Stimulated activated CD8-positive, alpha-beta memory T cell treated with anti-CD3 and anti-CD28 coated beads, Interleukin-15, amount 100 ng/mL, for 1 hour (primary cell): ENCODE measurements at places on chromosomes 7 and 10.

DNA sequence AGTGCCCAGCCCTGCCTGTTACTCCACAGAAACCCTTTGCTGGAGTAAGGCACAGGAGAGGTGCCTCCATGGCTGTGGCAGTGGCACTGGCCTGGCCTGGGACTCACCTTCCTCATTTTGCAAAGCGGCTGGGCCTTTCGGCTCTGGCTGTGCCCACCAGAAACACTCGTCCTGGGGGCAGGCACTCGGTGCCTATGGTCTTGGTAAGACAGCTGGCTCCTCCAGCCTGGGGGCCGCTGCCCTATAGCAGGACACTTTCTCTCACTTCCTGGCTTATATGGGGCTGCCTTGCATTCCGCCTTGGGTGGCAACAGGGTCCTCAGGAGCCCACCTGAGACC lies 13.2 kb downstream of the ZMIZ1 start:
- no peak for DNase-seq

GRCh38 chr7:43516581-43517342 lies 66.1 kb upstream of the STK17A start:
- no peak for DNase-seq

GRCh38 chr7:69597278-69598076 lies 798 bp upstream of the AUTS2 start:
- no peak for DNase-seq

DNA sequence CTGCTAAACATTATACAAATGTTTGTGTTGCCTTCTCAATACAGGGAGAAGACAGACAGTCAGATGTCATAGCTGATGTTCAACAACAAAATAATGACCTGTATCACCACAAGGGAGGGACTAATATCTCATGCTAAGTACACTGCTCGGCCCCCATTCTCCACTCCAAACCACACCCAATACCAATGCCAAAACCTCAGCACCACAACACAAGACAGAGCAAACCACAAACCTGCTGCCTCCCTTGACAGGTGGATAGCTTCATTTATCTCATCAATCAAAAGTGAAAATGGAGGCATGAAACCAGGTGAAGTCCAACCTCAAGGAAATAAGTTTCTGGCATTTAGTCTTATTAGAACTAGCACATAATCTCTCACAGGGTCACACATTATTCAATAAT lies 109.5 kb downstream of the PARD3 start:
- DNase-seq: no peak

GRCh38 chr7:129308047-129308446 lies 83.2 kb downstream of the AHCYL2 start:
- DNase-seq: no peak

- no peak for DNase-seq
Observed at GRCh38 chr10:22253580-22253882, 35.7 kb upstream of the EBLN1 start.

DNA sequence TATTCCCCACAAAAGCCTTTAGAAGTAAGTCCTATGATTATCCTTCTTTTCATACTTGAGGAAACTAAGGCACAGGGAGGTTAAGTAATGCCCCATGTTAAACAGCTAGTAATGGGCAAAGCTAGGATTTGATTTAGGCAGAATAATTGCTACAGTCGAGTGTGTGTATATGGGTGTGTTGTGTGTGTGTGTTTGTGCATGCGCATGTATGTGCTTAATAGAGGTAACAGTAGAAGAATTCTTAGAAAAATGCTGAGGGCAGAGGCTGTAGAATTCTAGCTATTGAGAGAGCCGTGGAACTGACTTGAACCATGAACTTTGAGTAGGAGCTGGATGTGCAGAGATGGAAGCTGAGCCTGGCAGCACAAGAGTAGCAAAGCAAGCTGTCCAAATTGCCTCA lies 131.3 kb upstream of the WNT16 start:
- DNase-seq: no peak

DNA sequence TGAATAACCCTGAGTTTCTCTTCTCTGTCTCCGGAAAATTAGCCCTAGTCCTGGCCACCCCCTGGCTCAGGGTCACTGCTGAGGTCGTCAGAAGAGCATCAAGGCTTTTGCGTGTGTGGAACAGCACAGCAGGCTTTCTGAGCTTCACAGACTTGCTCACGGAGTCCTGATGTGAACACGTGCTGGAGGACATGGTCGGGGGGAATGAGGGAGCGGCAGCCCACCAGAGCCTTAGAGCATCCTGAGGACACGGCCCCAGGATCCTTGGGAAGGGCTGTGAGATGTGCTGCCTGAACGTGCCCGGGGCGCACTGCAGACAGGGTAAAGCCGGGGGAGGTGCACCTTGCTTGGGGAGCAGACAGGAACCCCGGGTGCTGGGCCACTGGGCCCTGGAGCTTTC lies 28.8 kb downstream of the TMEM120A start:
- DNase-seq: no peak

DNA sequence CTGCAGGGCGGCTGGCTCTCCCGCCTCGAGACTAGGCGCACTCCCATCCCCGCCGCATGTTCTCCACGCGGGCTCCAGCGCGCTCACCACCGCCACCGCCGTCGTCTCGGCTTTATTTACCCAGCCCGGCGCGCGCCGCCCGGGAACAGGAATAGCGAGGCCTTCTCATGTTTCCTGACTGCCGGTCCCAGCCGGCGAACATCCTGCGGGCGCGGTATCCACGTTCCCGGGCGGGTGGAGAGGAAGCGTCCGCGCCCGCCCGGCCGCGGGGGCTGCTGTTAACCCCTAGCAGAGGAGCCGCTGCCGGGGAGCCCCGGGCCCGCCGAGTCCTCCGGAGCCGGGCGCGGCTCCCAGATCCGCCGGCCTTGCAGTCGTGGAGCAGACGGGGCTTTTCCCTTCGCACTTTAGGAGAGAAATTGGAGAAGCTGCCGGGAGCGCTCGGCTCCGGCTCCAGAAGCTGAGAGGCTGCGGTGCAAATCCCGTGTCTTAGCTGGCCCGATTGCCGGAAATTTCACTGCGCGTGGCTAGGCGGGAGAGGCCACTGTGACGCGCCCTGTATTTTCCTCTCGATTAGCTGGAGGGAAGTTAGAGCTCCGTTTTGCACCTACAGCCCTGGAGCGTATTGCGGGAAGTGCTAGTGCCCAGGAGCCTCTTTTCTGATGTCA lies at the start of gene MKX:
TSS of gene MKX (minus strand) at position 88 of the 665 bp plus-strand sequence. CDS start 2,404 bp downstream, outside the sequence.
- DNase-seq: no peak

DNA sequence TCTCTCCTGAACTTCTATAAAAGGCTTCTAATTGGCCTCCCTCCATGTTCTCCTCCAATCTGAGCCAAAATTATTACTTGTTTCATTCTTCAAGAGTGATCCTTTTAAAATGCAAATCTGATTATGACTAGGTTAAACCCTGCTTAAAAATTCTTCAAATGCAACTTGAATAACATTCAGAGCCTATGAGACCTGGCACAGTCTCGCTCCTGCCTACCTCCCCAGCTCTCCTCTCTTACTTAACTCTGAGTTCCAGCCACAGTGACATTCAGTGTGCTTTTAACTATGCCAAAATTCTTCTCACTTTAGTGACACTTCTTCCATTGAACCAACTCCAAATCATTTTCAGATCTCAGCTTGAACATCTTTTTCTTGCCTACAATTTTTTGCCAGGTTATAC lies 68.8 kb downstream of the TMEM168 start:
- DNase-seq: no peak

- DNase-seq: no peak
Observed at GRCh38 chr7:139004321-139005090, 23.3 kb upstream of the KIAA1549 start.

GRCh38 chr7:51242007-51242691 lies 74.5 kb downstream of the COBL start:
- no peak for DNase-seq

DNA sequence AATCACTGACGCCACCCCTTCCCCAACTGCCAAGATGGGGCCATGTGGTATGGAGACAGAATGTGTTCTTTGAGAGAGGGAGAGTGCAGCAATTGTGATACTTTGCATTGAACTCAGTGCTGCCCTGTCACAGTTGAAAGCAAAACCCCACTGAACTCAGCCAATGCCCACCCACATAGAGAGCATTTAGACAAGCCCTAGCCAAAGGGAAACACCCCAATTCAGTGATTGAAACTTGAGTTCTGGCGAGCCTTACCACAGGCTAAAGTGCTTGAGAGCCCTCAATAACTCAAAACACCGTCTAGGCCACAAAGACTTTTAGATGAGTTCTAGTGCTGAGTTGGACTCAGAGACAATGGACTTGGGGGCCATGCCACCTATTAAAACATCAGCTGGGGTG lies 751.9 kb upstream of the POT1 start:
- no peak for DNase-seq

- no peak for DNase-seq
Observed at GRCh38 chr7:142088022-142088714, 23.4 kb upstream of the MGAM2 start.

GRCh38 chr7:95691464-95691863 lies 80.9 kb upstream of the DYNC1I1 start:
- DNase-seq: no peak

DNA sequence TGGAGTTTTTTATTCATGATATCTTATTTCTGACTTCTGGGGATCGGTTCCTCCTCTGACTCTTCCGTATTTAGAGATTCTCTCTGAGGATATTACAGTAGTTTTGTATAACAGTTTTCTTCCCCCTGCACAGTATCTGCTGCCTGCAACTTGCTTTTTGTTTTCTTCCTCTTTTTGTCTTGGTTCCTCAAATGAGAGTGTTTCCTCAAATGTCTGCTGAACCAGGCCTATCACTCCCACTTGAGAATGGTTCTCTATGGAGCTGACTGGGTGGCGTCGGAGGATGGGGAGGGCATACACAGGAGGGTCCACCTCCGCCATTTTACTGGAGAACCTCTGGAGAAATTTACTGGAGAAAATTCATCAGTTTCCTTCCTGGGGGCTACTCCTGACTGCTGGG lies 27.7 kb downstream of the ARHGAP22 start:
- DNase-seq: no peak

DNA sequence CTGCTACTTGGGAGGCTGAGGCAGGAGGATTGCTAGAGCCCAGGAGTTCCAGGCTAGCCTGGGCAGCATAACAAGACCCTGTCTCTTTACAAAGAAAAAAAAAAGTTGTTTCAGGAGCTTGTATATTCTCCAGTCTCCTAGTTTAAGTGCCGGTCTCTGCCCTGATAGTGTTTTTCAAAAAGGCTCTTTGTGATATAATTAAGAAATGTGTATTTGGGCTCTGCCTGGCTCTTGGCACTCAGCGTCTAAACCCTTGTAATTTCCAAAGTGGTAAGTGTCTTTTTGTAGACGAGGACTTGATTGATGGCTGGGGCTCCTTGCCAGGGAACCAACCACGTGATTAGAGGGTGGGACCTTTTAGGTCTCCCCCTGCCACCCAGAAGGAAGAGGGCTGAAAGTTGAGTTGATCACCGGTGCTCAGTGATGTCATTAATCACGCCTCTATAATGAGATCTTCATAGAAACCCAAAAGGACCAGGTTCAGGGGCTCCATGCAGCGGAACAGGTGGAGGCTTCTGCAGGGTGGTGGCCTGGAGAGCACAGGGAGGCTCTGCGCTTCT lies 4.4 kb downstream of the EIF3B start:
- DNase-seq: no peak

- no peak for DNase-seq
Observed at GRCh38 chr10:69968830-69969229, 83.8 kb upstream of the MACROH2A2 start.

DNA sequence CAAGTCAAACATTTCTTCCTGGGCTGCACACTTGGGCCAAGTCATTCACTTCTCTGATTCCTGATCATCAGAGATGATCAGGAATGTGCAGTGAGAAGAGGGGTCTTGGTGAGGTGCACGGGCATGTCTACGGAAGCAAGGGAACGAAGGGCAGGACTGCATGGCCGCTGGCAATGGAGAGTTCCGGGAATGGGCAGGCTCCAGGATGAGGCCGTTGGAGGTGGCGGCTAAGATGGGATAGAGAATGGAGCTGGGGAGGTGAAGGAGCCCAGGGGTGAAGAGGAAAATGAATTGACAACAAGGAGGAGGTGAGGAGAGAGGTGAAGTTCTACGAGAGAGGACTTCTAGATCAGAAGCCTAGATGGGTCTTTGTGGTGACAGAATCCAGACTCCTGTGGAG lies 260.0 kb downstream of the GRID1 start:
- no peak for DNase-seq

GRCh38 chr10:44854693-44855350 lies 56.3 kb upstream of the TMEM72 start:
- no peak for DNase-seq

DNA sequence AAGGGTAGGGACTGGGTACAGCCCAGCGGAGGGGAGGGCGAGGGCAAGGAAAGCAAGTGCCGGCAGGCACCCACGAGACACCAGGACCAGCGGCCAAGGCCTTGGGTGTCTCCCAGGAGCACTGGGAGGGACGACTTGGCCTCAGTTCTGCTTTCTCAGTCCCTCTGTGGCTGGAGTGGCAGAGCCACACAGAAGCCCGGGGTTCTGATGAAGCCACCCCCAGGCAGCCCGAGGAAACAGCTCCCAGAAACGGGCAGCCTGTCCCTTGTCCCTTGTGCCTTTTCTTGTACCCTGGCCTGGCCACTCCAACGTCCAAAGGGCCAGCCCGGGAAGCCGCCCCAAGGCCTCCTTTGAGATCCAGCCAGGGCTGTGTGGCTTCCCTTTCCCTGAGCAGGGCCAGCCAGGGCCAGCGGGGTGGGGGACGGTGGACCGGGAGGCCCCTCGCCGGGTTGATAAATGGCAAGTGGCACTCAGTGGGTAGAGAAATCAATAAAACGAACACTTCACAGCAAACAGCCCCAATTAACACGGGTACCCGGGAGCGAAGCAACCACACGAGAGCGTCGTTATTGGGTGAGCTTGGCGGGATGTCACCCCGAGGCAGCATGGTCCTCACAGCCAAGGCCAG lies 69.8 kb upstream of the GNA12 start:
- DNase-seq: no peak

DNA sequence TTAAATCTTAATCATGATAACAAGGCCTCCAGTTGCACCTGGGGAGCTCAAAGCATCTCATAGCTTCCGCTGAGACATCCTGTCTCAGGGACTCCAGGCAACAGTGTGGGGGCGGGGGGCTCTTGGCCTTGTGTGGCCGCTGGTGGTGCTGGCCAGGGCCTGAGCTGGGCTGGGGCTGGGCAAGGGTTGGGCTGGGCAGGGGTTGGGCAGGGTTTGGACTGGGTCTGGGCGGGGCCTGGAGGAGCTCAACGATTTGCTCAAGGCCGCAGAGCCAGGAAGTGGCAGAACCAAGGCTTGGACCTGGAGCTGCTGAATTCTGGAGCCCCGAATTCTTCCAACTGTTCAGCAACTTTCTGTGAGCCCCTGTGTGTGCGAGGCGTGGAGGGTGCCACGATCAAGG lies 37.9 kb upstream of the PSMG3 start:
- no peak for DNase-seq

GRCh38 chr10:29576681-29577080 lies 58.1 kb downstream of the SVIL start:
- no peak for DNase-seq

GRCh38 chr10:51397244-51397643 lies 302.2 kb downstream of the CSTF2T start:
- no peak for DNase-seq

GRCh38 chr7:88928276-88928675 lies 132.7 kb upstream of the TEX47 start:
- DNase-seq: no peak

- DNase-seq: no peak
Observed at GRCh38 chr10:6089334-6090219, 743 bp downstream of the RBM17 start.

GRCh38 chr10:9357471-9357870 lies 1303.0 kb downstream of the GATA3 start:
- DNase-seq: no peak
